PC-9 (cell line): ENCODE measurements at places on chromosomes 2 and 18. TPM values are rescaled to one million over a fixed set of nuclear protein-coding genes. Genes with fewer than 3 reads are reported as not detected.

LYG2 gene
- not detected in 2 replicates for total RNA-seq

GREB1L gene
- 3.6 and 6.0 TPM in 2 replicates for total RNA-seq

HOXD13 gene
- total RNA-seq = not detected in 2 replicates

FOSL2 gene
- 46.0 and 60.0 TPM in 2 replicates for total RNA-seq

NXPH2 gene
- not detected in 2 replicates for total RNA-seq

CAPN14 gene
- 0.35 TPM in 2 replicates for total RNA-seq

SP5 gene
- total RNA-seq = 1.9 and 7.3 TPM in 2 replicates

LYPD6B gene
- total RNA-seq = 10.0 and 12.7 TPM in 2 replicates

DTNA gene
- not detected in 2 replicates for total RNA-seq

NAT8 gene
- not detected in 2 replicates for total RNA-seq

CETN1 gene
- not detected in 2 replicates for total RNA-seq
